Small intestine (tissue), 16 donors: ENCODE measurements at places on chromosomes 11 and 22.

GRCh38 chr11:117931331-117931950 lies 2.2 kb upstream of the TMPRSS13 start:
- DNase-seq: no peak

DNA sequence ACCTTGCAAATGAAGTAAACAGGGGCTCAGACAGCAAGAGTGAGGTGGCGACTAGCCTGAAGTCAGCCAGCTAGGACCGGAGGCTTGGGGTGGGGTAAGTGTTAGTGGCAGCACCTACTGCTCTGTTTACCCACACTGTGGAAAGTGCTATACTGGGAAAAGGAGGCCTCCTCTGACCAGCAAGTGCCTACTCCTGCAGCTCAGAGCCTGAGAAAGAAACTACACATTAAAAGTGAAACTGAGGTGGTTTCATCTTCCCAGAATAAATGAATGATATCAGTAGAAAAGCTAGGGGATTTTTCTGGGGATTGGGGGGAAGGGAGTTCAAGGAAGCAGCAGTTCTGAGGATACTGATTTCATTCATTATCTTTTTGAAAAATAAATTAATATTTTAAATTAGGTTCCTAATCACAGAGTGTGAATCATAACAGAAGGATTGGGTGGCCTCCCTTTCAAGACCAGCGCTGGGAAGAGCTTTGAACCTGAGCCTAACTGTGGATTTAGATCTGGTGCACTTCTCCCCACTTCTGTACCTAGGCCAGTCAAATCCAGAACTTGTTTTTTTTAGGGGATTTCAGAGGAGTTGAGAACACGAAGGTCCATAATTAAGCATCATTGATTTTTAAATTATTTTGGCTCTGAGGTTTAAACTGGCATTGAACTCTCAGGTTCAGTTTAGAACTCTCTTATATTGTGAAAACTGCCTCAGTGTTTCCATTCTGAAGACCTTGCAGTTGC lies 48.1 kb upstream of the GRAMD1B start:
- no peak for DNase-seq

GRCh38 chr22:29150701-29151100 lies 55.0 kb upstream of the EMID1 start:
- no peak for DNase-seq

GRCh38 chr11:112822478-112823274 lies 138.5 kb upstream of the NCAM1 start:
- DNase-seq: peak; percentile 39

GRCh38 chr22:24105631-24106030 lies 75.7 kb upstream of the SUSD2 start:
- DNase-seq: no peak

DNA sequence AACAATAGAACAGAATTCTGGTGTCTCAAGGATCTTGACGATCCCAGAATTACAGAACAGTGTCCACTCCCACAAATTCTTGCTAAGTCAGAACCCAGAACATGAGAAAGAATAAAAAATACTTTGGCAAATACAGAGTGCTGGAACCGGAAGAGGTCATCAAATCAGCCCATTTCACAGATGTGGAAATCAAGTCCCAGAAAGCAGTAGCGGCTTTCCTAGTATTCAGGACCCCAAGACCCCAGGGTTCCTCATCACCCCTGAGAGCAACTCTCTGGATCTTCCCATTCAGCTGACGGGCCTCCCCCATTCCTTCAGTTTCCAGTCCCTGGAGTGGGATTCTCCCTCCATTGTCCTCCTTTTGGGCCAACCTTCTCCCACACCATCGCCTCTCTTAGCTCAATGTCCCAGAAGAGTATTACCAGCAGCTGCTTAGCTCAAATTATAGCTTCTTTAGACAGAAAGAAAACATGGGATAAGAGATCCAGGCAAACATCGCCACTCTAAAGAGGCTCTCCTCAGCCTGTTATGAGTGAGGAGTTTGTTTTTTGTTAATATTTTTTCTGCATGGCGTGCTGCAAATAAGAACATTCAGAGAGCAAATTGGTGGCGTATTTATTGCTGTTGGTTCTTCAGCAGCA lies 268.3 kb downstream of the MN1 start:
- DNase-seq: no peak

DNA sequence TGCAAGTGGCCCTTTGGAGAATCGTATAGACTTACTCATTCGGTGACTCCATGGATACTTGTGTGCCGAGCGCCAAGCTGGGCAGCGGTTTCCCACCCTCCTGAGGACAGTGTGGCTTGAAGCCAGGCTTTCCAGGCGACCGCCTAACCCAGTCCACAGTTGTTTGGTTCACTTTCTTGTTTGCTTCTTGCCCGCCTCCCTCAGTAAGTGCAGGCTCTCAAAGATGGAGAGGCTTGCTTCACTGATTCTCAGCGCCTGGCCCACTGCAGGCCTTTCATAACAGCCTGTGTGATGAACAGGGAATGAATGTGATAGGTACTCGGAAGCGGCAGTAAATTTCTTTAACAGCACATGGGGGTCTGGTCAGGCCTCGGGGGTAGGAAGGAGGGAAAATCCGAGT lies 11.2 kb upstream of the MDK start:
- no peak for DNase-seq

DNA sequence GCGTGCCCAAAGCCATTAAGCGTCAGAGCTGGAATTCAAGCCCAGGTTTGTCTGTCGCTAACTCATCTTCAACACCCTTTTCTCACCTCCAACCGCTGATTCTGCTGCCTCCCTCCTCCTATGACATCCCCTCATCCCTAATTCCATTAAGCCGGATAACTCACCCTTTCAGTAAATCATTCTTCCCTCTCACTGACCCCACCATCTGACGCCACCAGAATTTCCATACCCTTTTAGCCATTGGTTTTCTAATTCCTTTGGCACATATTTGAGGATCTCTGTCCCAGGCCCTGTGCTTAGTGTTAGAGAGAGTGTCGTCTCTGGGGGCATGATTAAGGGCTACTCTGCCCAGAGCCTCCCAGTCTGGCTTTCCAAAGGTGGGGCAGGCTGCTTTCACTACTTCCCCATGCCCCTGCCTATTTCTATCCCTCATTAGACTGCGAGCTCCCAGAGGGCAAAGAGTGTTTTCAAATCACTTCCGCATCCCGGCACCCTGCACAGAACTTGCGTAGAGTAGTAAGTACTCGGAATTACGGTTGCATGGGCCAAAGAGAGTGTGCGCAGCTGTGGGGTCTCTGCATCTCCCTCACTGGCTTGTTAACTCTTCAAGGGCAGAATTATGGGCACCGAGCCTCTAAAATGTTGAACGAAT lies 3.9 kb downstream of the KLHL35 start:
- no peak for DNase-seq

DNA sequence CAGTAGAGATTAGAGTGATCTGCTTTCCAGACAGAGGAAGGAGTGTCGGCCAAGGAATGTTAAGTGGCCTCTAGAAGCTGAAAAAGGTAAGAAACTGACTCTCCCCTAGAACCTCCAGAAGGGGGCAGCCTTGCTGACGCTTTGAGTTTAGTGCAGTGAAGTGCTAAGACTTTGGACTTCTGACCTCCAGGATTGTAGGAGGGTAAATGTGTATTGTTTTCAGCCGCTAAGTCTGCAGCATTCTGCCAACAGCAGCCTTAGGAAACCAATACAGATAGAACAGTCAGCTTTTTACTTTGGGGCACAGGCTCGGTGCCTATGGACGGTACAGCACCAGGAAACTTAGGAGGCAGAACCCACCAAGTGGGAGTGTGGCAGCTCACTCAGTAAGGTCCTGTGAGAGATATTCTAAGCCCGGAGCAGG lies 3.6 kb upstream of the TBC1D22A start:
- DNase-seq: peak; percentile 98

DNA sequence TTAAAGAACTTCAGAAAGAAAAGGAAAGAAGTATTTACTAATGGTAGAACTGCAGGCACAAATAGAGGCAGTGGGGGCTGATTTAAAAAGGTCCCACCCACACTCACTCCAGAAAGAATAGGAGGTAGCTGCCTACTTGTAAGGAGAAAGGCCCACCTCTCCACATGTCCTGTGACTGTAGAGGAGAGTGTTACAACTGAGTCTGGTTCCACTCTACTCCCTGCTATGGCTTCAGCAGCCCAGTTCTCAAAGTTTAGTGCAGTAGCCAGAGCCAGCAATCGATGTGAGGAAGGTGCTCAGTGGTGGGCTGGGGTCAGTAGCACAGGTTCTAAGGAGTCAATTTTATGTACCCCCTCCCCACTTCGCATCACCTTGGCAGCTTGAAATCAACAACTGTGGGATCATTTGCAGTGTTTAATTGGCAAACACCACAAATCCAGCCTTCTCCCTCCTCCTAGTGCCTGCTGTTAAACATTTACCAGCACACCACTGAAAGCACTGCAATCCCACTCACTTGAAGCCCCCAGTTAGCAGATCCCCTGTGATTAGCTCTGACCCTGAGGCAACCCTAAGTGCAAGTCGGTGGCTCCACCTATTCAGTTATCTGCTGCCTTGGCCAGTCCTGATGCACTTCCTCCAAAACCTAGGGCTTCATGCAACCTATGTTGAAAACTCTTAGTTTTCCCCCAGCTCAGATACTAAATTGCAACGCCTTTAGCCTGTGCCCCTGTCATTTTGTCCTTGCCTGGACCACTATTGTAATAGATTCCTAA lies 146.6 kb downstream of the BBOX1 start:
- no peak for DNase-seq

DNA sequence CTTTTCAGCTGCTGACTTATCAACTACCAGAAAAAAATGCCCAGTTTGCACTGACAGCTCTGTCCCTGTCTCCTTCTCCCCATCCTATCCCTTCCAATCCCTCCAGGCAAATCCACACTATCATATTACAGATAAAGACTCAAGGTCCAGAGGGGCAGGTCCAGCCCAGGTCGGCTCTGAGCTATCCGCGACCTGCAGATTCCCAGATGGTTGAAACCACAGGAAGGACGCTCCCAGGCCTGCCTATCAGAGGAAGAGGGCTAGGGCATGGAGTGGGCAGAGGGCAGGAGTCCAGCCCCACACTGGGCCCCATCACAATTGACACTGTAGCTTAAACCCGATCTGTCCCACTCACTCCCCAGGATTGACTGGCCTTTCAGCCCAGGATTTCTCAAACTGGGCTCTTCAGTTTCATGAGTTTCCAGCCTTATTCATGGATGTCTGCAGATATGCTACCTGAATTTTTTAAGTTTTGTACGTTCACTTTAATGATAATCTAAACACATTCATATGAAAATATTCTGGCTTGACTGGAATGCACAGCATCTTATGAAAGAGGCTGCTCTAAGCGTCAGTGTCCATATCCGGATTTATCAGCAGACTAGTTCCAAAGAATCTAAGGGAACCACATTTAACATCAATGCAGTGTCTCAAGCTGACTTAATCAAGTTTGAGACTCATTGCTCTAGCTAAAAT lies 16.4 kb upstream of the FCHSD2 start:
- DNase-seq: peak; percentile 79

- DNase-seq: peak; percentile 16
Measured at GRCh38 chr11:75174781-75175370, 24.0 kb downstream of the SLCO2B1 start.

GRCh38 chr22:29854432-29854831 lies 16.4 kb upstream of the ASCC2 start:
- DNase-seq: no peak

DNA sequence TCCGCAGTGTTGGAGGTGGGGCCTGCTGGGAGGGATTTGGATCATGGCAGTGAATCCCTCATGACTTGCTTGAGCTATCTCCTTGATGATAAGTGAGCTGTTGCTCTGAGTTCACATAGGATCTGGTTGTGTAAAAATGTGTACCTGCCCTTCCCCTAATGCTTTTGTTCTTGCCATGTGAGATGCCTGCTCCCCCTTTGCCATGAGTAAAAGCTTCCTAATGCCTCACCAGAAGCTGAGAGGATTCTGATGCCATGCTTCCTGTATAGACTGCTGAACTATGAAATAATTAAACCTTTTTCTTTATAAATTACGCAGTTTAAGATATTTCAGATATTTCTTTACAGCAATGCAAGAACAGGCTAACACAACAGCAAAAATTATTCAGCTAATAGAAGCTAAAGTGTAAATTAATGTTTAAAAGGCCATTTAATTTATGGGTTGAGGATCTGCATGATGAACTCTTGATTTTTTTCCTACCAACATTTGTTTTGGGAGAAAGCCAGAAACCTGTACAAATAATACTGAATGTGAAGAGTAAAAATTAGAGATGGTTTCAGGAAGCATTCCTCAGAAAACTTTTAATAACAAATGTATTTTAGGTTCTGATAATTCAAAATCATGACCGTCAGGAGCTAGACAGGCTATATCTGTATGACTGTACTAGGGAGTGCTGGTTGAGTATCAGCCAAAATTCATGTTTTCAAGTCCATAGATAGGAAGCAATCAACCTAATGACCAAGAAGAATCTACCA lies 177.5 kb upstream of the GRIA4 start:
- no peak for DNase-seq

- DNase-seq: no peak
Measured at GRCh38 chr11:79028225-79028624, 412.6 kb downstream of the TENM4 start.

GRCh38 chr22:30044369-30044768 lies 35.9 kb upstream of the HORMAD2 start:
- peak; percentile 92 for DNase-seq

DNA sequence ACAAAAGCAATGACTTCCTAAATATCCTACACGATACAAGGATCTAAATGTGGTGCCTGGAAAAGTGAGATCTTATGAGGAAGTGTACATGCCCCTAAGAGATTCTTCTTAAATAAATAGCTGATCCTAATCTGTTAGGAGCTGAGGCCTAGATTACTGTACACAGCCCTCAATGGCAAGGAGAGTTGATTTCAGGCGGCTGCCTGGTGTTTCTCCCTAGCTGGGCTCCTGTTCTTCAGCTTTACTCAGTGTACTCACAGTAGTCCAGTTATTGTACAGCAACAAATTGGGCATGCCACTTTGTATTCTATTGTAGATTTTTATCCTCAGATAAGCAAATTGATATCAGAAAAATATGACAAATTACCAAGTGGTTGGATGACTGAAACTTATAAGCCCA lies 358.2 kb upstream of the PDGFD start:
- DNase-seq: no peak

- DNase-seq: no peak
Measured at GRCh38 chr11:32658639-32659406, 75.2 kb downstream of the EIF3M start.

GRCh38 chr11:122023614-122024250 lies 92.3 kb downstream of the BLID start:
- DNase-seq: no peak

GRCh38 chr11:95157824-95158223 lies 68.2 kb downstream of the ENDOD1 start:
- DNase-seq: peak; percentile 36

DNA sequence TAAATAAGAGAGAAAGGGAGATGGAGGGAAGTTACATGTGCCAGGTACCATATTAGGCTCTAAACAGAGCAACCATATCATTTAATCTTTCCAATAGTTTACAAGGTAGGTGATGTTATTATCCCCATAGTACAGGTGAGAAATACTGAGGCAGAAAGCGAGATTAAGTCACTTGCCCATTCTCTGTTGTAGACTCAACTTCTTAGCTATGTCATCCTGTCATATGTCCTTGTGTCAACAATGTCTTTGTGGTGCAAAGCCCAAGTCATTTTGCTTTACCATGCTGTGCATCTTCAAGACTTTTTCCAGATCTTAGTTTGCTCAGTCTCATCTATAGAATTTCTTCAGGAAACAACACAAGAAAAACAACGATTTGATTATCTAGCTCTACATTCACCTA lies 205.0 kb upstream of the E2F8 start:
- DNase-seq: no peak
